Pancreas (tissue), 10 donors: ENCODE measurements at places on chromosomes 2 and 18. TPM values are rescaled to one million over a fixed set of nuclear protein-coding genes. Genes with fewer than 3 reads are reported as not detected.

DNA sequence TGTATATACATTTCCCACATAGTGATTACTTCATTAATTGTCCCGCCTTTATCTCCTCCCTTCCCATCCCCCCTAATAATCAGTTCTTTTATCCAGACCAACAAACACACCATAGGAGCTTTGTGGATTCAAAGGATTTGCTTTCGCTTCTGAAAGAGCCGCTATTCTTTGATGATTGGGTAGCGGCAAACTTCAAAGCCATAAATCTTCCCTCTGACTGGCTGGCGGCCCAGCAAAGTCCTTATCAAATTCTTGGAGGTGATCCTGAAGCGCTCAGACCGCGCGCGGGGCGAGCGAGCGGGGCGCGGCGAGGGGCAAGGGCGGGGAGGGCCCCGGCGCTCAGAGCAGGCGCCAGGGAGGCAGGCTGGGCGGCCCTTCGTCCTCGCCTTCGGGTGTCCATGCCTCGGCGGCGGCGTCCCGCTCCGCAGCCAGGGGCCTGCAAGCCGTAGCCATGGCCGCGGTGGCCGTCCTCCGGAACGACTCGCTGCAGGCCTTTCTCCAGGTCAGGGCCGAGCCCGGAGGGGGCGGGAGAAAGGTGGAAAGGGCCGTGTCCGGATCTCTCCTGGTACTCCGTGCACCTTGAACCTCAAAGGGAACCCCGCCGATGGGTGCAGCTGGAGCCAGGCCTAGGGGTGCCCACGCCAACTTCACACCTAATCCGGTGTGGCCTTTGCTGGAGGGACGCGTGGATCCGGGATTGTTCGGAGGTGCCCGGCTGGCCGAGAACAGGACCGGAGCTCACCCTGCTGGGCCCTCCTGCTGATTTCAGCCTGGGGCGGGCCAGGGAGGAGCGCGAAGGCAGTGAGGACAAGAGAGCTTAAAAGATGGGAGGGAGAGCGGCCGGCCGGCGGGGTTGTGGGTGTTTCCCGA is at the start of gene SP5:
TSS of gene SP5 (plus strand) at position 276 of the 870 bp plus-strand sequence. CDS start at position 452, 176 bp downstream.
- H3K4me1 ChIP-seq = peaks cover 3% of the 10 kb centered on the region
- no peak within 1 kb of the TSS for H3K27ac ChIP-seq
- H3K4me3 ChIP-seq = peak within 1 kb of the TSS; percentile 39
- H3K36me3 ChIP-seq = no peaks in the 10 kb centered on the region

The SERPINB13 gene
- not detected for polyA plus RNA-seq

- H3K4me3 ChIP-seq = no peak overlapping the region
- DNase-seq = no peak
- H3K27me3 ChIP-seq = no peaks in the 10 kb centered on the region
- H3K4me1 ChIP-seq = no peaks in the 10 kb centered on the region
- no peaks in the 10 kb centered on the region for H3K36me3 ChIP-seq
Observed at GRCh38 chr2:233482616-233483015, 84.0 kb downstream of the USP40 start.

DNA sequence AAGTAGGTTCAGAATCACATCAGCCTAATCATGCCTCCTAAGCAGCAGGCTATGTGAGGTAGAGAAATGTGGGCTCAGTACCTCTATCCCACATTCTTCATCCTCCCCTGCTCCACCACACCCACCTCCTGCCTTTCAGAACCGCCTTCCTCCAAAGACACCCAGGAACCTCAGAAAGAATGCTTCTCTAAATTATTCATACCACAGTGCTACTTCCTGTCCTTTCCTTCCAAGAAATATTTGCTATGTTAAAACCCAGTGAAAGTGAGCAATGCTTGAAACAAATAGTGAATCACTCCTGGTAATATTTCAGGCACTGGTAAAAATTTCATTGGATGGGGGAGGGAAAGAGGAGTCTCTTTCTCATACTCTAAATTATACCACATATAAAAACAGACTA is 24.0 kb upstream of the CREB1 start:
- H3K4me3 ChIP-seq = no peak overlapping the region
- peak overlapping the region; percentile 30 for H3K27ac ChIP-seq
- no peaks in the 10 kb centered on the region for H3K36me3 ChIP-seq
- peaks cover 5% of the 10 kb centered on the region for H3K4me1 ChIP-seq

The C1QL2 gene
- polyA plus RNA-seq = 0.15 TPM

DNA sequence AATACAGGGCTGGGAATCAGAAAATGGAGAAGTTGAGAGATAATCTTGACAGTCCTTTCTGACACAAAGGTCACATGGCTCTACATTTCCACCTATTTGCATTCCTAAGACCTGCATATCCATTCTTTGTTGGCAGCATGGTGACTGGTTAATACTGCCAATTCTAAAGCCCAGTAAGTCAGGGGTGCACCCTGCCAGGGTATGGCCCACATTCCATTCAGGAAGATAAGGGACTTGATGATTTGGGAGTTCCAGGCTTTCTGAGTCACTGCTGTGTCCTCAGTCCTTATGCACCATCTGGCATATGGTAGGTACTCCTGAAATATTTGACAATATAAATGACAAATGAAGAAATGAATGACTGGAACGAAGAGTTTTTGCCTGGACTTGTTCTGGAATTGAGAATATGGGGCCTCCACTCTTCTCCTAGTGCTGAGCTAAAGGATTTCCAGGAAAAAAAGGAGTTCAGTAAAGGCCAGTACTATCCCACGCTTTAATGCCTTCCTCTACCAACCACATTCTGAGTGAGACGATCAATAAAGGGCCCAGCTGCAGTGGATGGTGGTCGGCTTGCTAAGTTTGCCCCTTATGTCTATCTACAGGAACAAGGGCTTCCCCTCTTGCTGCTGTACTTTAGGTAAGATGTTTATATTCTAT is 31.7 kb upstream of the EIF2AK3 start:
- DNase-seq = no peak
- peak overlapping the region; percentile 13 for H3K27ac ChIP-seq
- no peaks in the 10 kb centered on the region for H3K36me3 ChIP-seq
- H3K4me3 ChIP-seq = no peak overlapping the region
- no peaks in the 10 kb centered on the region for H3K27me3 ChIP-seq
- no peaks in the 10 kb centered on the region for H3K4me1 ChIP-seq
